ENCODE measurements at places on chromosomes 3 and 15.

DNA sequence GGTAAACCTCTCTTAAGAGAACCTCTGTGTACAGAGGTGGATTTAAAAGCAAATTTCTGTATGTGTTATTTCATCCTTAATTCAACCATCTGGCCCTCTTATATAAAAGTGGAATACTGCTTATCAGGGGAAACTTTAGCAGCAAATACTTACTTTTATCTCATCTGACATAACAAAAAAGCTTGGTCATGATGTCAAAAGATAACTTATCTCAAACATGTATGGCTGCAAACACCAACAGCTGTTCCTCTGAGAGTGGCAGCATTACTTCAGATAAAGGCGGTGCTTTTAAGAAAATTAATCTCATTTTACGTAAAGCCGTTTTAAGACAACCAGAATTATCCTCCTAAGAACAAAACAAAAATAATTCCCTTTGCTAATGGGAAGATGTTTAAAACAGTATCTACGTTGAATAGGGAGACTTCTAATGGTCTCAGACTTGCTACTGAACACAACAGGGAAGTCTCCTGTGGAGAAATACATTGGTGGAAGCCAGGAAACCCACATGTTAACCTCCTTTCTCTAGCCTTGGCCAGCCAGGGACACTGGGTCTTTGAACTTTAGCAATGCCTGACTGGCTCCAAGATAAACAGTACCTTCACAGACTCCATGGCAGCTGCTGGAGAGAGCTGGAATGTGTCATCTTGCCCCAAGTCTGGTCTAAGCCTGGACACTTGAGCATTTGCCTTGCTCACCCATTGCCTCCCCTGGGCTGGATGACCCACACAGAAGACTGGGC lies 18.1 kb downstream of the ARRDC4 start:
- peak; percentile 54 for DNase-seq

GRCh38 chr3:165347526-165347925 lies 151.3 kb upstream of the SLITRK3 start:
- no peak for DNase-seq

DNA sequence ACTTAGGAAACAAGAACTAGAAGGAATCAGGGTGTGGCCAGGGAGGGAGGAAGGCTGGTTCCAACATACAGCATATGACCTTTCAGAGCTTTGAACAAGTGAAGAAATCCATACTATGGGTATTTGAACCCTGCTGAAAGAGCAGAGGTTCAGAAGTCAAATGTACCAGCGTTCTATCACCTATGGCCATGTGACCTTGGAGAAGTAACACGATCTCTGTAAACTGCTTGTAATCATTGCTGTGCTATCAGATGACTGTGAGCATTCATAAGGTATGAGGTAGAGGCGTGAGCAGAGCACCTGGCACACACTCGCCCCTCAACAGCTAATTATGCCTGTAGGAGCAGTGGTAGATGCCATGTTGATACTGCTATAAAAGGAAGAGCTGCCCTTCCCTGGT lies 55.2 kb downstream of the KLHL6 start:
- DNase-seq: no peak

GRCh38 chr3:22334996-22335395 lies 584.0 kb upstream of the ZNF385D start:
- DNase-seq: no peak

GRCh38 chr3:1447452-1447851 lies 354.6 kb downstream of the CNTN6 start:
- DNase-seq: no peak

DNA sequence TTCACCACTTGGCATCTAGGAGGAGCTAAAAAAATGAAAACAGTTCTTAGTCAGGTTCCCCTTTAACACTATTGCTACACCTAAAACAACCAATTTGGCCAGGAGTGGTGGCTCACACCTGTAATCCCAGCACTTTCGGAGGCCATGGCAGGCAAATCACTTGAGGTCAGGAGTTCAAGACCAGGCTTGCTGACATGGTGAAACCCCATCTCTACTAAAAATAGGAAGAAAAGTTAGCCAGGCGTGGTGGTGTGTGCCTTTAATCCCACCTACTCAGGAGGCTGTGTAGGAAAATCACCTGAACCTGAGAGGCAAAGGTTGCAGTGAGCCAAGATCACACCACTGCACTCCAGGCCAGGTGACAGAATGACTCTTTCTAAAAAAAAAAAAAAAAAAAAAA lies 124.1 kb downstream of the DGKG start:
- DNase-seq: no peak

GRCh38 chr3:167067787-167068161 lies 312.3 kb downstream of the ZBBX start:
- no peak for DNase-seq

DNA sequence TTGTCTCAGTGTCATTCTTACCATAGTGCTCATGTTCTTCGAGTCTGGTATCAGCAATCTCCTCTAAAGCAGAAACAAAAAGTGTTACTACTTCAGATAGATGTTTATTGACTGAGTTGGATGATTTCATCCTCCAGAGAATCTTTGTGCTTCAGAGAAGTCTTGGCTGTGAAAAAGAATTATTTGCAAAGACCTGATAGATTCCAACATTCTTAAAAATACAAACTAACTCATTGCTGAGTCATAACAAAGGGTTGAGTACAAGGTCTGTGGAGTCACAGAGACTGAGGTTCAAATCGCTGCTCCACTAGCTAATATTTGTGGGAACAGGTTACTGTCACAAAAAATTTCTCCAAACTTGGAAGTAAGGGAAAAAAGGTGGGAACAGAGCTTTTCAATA lies 9.0 kb upstream of the STRIT1 start:
- peak; percentile 84 for DNase-seq
